ENCODE measurements at places on chromosomes 13 and 19.

DNA sequence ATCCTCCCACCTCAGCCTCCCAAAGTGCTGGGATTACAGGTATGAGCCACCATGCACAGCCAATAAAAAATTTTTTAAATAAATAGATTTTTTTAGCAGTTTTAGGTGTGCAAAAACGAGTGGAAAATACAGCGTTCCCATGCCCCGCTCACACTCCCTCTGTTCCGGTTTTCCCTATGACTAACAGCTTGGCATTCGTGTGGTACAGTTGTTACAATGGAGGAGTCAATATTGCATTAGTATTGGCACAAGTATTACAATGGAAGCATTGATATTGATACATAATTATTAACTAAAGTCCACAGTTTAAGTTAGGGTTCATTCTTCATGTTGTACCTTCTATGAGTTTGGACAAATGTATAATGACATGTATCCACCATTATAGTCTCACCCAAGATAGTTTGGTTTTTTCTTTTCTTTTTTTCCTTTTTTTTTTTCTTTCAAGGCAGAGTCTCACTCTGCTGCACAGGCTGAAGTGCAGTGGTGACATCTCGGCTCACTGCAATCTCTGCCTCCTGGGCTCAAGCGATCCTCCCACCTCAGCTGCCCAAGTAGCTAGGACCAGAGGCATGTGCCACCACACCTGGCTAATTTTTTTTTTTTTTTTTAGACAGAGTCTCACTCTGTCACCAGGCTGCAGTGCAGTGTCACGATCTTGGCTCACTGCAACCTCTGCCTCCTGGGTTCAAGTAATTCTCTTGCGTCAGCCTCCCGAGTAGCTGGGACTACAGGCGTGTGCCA, 15.4 kb upstream of the RAB20 start:
- DNase-seq = no peak

DNA sequence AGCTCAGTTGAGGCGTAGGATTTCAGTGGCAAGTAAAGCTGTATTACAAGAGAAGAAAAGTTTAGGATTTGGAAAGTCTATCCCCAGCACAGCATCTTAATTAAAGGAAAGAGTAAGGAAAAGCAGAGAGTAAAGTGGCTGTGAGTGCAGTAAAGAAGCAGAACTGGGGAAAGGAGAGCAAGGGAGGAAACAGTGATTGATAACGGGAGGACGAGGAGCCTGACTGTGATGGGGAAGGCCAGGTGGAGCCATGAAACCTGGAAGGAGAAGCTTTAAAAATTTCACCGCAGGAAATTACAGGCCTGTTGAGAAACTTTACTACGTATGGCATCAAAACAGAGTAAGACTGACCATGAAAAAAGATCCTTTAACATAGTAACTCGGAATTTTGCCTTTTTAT, 175.6 kb downstream of the SHISA2 start:
- no peak for DNase-seq

GRCh38 chr13:38494445-38494844, 144.8 kb downstream of the UFM1 start:
- no peak for DNase-seq

GRCh38 chr19:5395556-5395955, 54.9 kb upstream of the PTPRS start:
- DNase-seq = no peak

GRCh38 chr19:41309180-41310032, 566 bp upstream of the CCDC97 start:
- DNase-seq = no peak

DNA sequence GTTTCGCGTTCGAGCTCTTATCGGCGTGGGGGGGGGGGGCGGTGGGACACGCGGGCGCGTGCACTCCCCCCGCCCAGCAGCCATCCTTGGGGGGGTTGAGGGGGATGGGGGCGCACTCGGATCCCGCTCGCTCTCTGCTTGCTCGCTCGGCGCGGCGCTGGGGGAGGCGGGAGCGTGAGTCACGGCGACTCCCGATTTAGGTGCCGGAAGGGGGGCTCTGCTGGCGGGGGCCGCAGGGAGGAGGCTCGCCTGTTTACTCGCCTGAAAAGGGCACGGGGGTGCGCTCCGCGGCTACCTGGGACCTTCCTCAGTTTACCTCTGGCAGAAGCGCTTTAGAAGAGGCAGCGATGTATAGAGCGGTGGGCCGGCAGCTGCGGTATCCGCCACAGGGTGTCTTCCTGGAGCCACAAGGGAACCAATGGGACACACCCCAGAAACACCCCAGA, 1.1 kb upstream of the PDE4A start:
- no peak for DNase-seq

Measured in naive thymus-derived CD4-positive, alpha-beta T cell (primary cell).